ENCODE measurements at places on chromosomes 3 and 15.

DNA sequence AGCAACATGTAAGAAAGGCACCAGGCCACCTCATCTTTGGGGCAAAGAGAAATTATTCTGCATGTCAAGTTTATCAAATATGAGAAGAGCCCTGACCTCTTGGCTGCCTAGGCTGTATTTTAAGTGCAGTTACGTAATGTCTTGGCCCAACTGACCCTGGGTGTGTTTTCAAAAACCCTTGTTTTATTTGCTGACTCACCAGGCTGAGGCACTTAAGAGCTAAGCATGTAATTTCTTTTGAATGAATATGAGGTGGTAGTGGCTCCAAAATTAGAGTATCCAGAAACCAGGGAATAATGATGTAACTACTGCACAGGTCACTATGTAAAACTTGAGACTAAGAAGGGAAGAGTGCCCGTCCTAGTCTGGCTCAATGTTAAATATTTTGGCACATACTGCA, 24.3 kb downstream of the PGPEP1L start:
- DNase-seq, result no peak

DNA sequence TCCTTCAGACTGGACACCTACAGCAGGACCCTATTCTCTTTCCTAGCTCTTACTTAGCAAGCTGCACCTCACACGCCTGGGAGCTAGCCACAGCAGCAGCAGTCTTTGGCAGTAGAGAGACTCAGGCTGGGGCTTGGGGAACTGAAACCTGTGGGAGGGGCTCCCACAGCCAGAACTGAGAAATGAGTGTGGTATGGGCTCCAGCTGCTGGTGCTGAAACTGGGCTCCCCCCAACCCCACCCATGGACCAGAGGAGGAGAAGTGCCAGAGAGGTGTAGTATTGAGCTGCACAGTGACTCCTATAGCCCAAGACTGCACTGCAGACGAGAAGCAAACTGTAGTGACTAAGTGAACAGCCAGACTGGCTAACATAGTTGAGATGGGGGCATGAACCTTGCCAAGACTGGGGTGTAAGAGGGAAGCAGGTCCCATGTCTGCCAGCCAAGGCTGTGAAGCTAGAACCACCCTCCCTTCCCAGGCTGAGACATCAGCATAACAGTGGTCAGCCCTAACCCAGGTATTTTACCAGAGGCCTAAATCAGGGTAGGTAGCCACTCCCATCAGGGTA, 62.5 kb downstream of the MYO5A start:
- DNase-seq, result peak; percentile 19

DNA sequence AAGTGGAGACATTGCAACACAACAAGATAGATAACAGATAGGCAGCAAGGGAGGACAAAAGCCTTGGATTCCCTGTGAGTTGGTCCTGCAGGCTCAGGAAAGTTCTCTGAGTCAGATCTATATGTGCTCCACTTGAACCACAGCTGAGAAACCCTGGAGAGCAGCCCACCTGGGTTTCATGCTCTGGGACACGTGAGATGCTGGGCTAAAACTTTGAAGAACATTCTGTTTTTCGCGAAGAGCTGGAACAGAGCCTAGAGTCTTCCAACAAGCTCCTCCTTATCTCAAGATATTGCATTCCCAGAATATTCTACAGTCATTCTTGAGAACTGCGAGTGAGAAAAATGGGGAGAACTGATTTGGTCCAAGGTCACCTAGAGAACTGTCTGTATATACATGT, 583.0 kb upstream of the ROBO1 start:
- DNase-seq, result no peak

GRCh38 chr3:12545473-12545791, at the start of gene MKRN2OS:
Gene MKRN2OS, minus strand, starts transcription at chr3:12545499. Its CDS starts 35 bp downstream, at chr3:12545464.
- DNase-seq, result no peak

GRCh38 chr3:51997935-51998596, 2.4 kb upstream of the RPL29 start:
- DNase-seq, result peak; percentile 58

DNA sequence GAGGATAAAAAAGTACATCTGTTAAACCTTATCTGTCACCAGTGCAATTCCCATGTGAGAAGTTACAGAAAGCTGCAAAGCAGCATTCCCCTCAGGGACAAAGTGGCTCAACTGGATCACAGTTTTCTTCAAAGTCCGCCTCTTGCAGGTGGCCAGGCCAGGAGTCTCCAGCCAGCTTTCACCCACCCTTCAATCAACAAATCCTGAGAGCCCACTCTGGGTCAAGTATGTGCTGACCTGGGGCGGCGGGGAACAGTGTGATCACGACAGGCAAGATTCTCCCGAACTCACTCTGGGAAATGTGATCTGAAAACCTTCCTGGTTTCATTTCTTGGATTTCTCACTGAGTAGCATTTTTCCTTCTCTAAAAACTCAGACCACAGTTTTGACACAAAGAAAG, 39.2 kb downstream of the RFT1 start:
- no peak for DNase-seq

Data from nucleus accumbens (tissue), 56 donors.